NCI-H446 treated with DMSO at 0.1 percent for 48 hours (cell line): ENCODE measurements at places on chromosomes 3 and 15.

- no peak for DNase-seq
Observed at GRCh38 chr3:55247666-55248065, 239.4 kb downstream of the WNT5A start.

DNA sequence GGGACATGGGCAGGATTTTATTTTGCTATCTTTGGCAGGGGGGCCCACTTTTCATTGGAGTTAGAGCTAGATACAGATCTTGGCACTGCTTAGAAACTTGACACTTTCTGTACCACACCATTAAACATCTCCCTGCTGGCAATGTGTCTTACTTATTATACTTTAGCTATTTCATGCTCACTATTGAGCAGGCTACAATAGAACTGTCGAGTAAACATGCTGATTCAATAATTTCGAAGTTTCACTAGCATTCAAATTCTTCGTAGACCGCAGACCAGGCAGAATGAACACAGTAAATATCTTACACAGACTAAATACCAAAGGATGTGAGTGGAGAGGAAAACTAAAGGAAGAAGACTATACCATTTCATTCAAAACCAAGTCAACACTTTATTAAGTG is 180.8 kb downstream of the UNC13C start:
- DNase-seq, result no peak

GRCh38 chr3:79521221-79521848 is 246.5 kb downstream of the ROBO1 start:
- DNase-seq, result no peak

DNA sequence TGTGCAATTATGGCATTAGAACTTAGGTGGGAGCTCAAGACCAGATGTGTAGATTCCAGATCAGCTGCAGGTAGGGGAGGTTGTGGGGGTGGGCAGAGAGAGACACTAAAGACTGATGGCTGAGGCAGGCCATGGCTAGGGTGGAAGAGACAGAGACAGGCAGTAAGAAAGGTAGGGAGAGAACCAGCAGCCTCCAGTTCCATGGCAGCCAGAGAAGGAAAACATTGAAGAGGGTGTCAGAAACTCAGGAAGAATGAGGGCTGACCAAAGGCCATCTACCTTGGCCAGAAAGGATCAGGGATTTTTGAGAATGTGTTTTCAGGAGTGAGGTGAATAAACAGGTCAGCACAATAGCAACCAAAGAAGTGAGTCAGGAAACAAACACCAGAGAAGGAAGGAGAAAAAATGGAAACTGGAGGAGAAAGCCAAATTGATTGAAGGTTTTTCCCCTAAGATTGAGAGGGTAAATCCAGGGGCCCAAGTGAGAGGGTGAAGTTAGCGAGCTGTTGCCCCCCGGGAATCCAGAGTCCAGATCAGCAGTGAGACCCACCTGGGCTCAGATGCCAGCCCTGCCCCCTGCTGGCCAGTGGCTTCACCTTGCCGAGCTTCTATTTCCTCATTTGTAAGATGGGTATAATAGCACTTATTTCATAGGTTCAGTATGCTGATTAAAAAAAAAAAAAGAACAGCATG is 41.0 kb downstream of the ABHD2 start:
- DNase-seq, result no peak

DNA sequence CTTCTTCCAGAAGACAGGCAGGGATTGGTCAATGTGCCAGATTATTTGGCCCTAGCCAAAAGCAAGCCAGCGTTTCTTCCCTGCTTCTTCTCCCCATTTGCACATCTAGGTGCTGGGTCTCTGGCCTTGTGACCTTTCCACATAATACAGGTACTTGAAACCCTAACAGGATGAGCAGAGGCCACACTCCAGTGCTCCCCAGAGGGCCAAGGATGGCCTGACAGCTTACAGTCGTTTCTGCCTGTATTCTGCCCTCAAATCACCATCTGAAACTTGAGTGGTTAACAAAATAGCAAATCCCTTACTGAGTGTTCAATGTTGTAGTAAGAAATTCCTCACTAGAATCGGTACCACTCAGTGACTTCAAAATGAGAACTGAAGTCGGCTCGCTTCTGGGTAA is 29.1 kb downstream of the MKRN2 start:
- DNase-seq, result no peak

DNA sequence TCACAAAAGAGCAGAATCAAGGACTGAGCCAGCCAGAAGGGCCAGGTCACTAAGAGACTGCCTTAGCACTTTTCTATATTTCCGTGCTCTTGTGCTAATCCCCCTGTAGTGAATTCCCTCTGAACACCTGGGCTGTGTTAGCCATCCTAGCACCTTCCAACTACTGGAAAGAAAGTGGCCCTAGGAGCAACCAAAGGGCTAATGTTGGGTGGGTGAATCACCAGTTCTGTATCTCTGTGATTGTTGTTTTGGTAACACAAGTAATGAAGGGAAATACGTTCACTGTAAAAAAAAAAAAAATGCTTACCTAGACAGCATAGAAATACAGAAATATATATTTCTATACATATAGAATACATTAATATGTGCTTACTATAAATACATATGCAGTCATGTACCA is 43.9 kb downstream of the PXYLP1 start:
- no peak for DNase-seq

GRCh38 chr3:134186391-134186790 is 64.3 kb downstream of the RYK start:
- DNase-seq, result no peak
